Activated T-helper 1 cell treated with anti-CD3 and anti-CD28 coated beads, Interleukin-12 subunit alpha, Interleukin-12 subunit beta, Interleukin-2, Interleukin-4 antibody, amounts not matched to agents 30 ng/mL and 10 ng/mL and 1 ng/mL, durations not matched to agents 14 hours and 24 hours and 36 hours (primary cell): ENCODE measurements at places on chromosomes 7 and 10. TPM values are rescaled to one million over a fixed set of nuclear protein-coding genes. Genes with fewer than 3 reads are reported as not detected.

KCND2 gene
- total RNA-seq = not detected in 2 replicates

ABCC2 gene
- 0.83 and 1.3 TPM in 2 replicates for total RNA-seq

ZNF680 gene
- total RNA-seq = 8.5 and 12.2 TPM in 2 replicates

ATP6V0A4 gene
- total RNA-seq = not detected in 2 replicates

POU6F2 gene
- not detected in 2 replicates for total RNA-seq

DPCD gene
- total RNA-seq = 3.6 and 4.8 TPM in 2 replicates

NKX6-2 gene
- total RNA-seq = not detected in 2 replicates

CALHM2 gene
- 18.6 and 19.1 TPM in 2 replicates for total RNA-seq

MYL7 gene
- not detected in 2 replicates for total RNA-seq

DNA sequence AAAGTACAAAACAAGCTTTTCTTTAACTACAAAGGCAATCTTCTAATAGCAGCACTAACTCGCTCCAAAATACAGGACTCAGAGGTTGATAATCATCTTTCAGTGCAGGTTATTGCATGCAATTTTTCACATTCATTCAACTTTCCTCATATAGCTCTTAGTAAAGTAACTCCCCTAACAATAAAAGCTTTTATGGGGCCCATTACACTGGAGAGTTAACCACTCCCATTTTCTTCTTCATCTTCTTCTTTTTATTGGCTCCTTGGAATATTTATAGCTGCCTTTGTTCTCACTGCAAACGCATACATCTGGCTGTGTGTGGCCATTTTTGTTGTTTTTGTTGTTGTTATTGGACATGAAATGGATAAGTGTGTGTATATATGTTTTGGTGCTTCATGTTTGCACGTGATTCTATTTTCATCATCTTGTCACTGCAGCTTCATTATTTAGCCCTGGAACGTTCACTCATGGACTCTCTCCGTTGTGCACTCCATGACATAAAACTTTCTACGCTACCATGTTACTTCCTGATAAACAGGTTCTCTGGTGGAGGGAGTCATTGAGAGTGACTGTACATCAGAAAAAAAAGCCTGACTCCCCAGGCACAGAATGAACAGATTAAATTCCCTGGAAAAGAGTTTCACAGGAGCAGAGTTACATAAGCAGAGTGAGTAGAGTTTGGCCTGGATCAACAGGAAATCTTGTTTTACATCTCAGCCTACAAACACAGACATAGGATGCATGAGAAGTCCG lies 236.4 kb upstream of the SP4 start:
- H3K4me3 ChIP-seq = no peak overlapping the region
- H3K4me1 ChIP-seq = no peaks in the 10 kb centered on the region
- no peak overlapping the region for H3K27ac ChIP-seq
- peaks cover 2% of the 10 kb centered on the region for H3K27me3 ChIP-seq
- no peaks in the 10 kb centered on the region for H3K36me3 ChIP-seq
- no peak for DNase-seq

GRCh38 chr7:82481499-82482097 lies 38.0 kb upstream of the CACNA2D1 start:
- no peaks in the 10 kb centered on the region for H3K4me1 ChIP-seq
- no peak for DNase-seq
- H3K27me3 ChIP-seq = no peaks in the 10 kb centered on the region
- no peak overlapping the region for H3K4me3 ChIP-seq
- H3K27ac ChIP-seq = no peak overlapping the region

GRCh38 chr7:120108376-120108775 lies 164.6 kb upstream of the KCND2 start:
- H3K4me3 ChIP-seq = no peak overlapping the region
- no peaks in the 10 kb centered on the region for H3K36me3 ChIP-seq
- H3K4me1 ChIP-seq = no peaks in the 10 kb centered on the region

GRCh38 chr10:122448600-122448999 lies 5.9 kb upstream of the ARMS2 start:
- H3K27me3 ChIP-seq = peaks cover 9% of the 10 kb centered on the region
- H3K4me3 ChIP-seq = no peak overlapping the region
- no peaks in the 10 kb centered on the region for H3K36me3 ChIP-seq
- H3K4me1 ChIP-seq = no peaks in the 10 kb centered on the region

DNA sequence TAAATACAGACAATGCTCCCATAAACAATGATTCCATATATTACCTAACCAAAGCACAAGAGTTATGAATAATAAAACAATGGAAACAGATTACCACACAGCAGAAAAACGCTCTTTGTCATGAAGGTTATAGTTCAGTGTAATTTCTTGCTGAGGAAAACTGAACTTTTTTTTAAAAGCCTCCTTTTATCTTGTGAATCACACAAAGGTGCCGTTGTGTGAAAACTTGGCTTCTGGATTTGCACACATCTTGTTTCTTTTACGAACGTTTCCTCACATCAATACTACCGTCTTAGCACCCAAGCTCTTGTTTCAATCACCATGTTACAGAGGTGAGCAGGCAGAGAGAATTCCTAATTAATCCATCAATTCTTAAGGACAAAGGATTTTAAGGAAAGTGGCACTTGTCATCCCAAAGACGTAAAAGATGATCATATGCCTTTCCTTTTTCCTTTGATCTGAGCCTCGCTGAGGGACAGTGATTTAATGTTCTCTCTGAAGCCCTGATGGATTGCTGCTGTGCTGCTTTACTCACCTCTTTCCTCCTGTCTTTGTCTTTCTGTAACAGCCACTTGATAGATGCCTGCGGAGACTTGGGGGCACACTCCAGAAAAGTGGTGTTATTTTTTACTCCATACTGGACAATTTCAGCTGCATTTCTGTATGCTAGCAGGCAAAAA lies 110.1 kb downstream of the CD36 start:
- H3K36me3 ChIP-seq = no peaks in the 10 kb centered on the region
- H3K27ac ChIP-seq = no peak overlapping the region
- no peaks in the 10 kb centered on the region for H3K4me1 ChIP-seq
- DNase-seq = no peak

- H3K4me3 ChIP-seq = no peak overlapping the region
- no peak for DNase-seq
- peaks cover 17% of the 10 kb centered on the region for H3K4me1 ChIP-seq
- H3K36me3 ChIP-seq = peaks cover 24% of the 10 kb centered on the region
- H3K27ac ChIP-seq = no peak overlapping the region
These were observed 11.7 kb downstream of the ZYX start for GRCh38 chr7:143392875-143393266.

- no peak overlapping the region for H3K4me3 ChIP-seq
- peaks cover 7% of the 10 kb centered on the region for H3K4me1 ChIP-seq
- peak; percentile 8 for DNase-seq
These were observed 166.4 kb downstream of the MAD1L1 start for GRCh38 chr7:2066251-2066919.

DNA sequence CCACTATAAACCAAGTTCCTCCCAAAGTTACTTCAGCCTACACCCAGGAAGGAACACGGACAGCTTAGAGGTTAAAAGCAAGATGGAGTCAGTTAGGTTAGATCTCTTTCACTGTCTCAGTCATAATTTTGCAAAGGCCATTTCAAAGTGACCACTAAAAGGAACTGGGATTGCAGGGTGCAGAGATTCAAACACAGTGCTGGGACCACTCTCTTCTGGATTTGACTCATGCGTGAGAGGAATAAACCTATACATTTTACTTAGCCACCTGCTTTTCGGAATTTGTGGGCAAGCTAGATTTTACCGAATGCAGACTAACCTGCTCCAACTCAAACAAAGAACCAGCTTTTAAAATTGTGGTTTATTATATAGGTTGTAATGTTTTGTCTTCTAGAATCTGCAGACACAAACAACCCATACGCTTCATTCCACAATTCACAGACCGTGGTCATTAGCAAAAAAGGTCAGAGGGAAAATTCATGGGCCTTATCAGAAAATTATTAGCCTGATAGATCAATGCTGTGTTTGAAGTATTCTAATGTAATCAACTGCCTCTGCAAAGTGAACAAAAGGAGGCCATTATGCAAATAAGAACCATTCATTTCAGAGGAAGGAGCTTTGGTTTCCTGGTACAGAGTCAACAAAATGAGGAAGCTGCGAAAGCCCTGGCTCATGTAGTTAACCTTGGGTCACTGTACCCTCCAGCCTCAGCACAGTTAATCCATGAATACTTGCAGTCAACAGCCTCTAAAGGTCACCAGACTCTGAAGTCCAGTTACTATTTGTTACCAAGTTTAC lies 342.7 kb upstream of the KLF6 start:
- peaks cover 17% of the 10 kb centered on the region for H3K36me3 ChIP-seq
- H3K4me1 ChIP-seq = peaks cover 30% of the 10 kb centered on the region
- H3K27me3 ChIP-seq = no peaks in the 10 kb centered on the region
- peak overlapping the region; percentile 57 for H3K27ac ChIP-seq

GRCh38 chr7:32470871-32471270 lies 19.3 kb downstream of the LSM5 start:
- no peak for DNase-seq

GRCh38 chr10:17836942-17837341 lies 27.8 kb downstream of the MRC1 start:
- no peaks in the 10 kb centered on the region for H3K4me1 ChIP-seq
- no peak overlapping the region for H3K27ac ChIP-seq
- H3K36me3 ChIP-seq = no peaks in the 10 kb centered on the region
- H3K27me3 ChIP-seq = peaks cover 4% of the 10 kb centered on the region
- no peak for DNase-seq

DNA sequence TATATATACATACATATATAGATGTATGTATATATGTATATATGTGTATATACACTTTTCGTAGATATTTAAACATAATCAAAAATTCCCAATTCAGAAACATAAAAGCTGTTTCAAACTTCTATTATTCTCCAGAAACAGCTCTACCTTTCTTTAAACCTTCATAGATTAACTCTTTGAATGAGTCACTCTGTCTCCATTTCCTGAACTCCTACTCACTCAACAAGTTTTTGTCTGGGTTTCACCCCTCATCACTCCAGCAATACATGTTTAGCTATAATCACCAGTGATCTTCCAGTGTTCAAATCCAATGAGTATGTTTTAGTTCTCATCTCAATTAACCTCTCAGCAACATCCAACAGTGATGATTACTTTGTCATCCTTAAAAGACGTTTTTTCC lies 9.6 kb downstream of the DGKB start:
- H3K27ac ChIP-seq = no peak overlapping the region
- H3K4me1 ChIP-seq = no peaks in the 10 kb centered on the region
- no peaks in the 10 kb centered on the region for H3K36me3 ChIP-seq
- H3K4me3 ChIP-seq = no peak overlapping the region
- no peaks in the 10 kb centered on the region for H3K27me3 ChIP-seq

DNA sequence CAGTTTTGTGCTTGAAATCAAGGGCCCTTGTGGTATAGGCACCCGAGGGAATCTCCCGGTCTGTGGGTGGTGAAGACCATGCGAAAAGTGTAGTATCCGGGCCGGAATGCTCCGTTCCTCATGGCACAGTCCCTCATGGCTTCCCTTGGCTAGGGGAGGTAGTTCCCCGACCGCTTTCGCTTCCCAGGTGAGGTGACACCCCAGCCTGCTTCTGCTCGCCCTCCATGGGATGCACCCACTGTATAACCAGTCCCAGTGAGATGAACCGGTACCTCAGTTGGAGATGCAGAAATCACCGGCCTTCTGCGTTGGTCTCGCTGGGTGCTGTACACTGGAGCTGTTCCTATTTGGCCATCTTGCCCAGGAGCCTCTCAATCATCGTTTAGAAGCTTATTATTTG lies 195.7 kb upstream of the POT1 start:
- H3K4me1 ChIP-seq = no peaks in the 10 kb centered on the region
- H3K4me3 ChIP-seq = no peak overlapping the region
- H3K27me3 ChIP-seq = no peaks in the 10 kb centered on the region
- H3K27ac ChIP-seq = no peak overlapping the region
- H3K36me3 ChIP-seq = no peaks in the 10 kb centered on the region
